Body of pancreas (tissue), 4 donors: ENCODE measurements at places on chromosomes 2 and 18.

DNA sequence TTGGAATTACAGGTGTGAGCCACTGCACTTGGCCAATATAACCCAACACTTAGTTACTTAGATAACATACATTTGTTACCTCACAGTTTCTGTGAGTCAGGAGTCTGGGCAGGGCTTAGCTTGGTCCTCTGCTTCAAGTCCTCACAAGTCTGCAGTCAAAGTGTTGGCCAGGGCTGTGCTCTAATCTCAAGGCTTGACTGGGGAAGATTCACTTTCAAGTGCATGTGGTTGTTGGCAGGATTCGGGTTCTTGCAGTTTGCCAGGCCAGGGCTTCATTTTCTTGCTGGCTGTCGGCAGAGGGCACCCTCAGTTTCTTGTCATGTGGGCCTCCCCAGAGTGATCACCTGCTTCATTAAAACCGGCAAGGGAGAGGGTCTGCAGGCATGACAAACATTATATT is 103.7 kb downstream of the SLC4A3 start:
- no peak overlapping the region for H3K27ac ChIP-seq
- no peaks in the 10 kb centered on the region for H3K4me1 ChIP-seq
- no peak for DNase-seq
- H3K27me3 ChIP-seq = no peaks in the 10 kb centered on the region

DNA sequence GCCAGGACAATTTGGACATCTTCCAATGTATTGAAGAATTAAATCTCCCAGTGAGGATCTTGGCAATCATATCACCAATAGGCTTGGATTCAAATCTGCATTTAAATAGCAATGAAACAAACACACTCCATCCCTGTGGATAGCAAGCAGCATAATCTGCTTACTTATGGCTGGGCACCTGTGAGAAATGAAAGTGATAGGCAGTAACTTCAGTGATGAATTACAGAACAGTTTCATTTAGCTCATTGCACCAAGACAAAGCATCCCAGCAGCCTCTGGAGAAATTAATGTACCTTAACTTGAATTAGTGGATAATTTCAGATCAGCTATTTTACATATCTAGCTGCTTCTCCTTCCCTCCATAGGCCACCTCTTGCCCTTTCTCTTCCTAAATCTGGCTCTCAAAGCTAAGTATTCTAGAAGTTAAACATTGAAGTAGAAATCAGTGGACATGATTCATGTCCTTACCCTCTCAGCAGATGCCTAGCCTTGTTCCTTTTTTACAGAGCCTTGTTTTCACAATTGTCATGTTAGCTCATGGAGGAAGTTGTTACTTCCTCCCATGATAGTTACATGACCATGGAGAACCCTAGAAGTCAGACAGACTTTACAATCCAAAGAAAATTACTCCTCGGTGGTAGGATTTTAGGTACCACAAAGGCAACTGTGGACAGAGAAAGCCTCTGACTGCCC is 88.5 kb upstream of the TACR1 start:
- H3K4me1 ChIP-seq = no peaks in the 10 kb centered on the region
- H3K27me3 ChIP-seq = no peaks in the 10 kb centered on the region
- DNase-seq = no peak
- no peak overlapping the region for H3K27ac ChIP-seq
- H3K36me3 ChIP-seq = no peaks in the 10 kb centered on the region

GRCh38 chr2:62347563-62348270 is 151.8 kb downstream of the B3GNT2 start:
- no peaks in the 10 kb centered on the region for H3K27me3 ChIP-seq
- peaks cover 15% of the 10 kb centered on the region for H3K4me1 ChIP-seq

DNA sequence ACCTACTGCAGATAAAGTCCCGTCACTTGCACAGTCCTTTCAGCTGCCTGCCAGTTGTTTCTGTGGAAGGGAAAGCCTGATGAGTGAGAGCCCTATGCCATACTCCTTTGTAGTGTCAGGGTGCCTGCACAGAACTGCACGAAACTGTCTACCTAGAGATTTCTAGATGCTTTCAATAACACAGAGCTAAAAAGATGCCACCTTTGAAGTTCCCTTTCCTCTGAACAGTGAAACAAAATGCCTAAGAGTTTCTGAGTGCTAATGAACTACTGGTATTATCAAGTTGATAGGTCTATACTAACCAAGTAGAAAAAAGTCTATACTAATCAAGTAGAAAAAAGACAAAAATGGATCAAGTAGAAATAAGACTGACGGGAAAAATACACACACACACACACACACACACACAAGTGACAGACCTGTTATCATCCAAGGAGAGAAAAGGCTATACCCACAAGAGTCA is 79.0 kb downstream of the TLK1 start:
- no peak overlapping the region for H3K27ac ChIP-seq
- no peak overlapping the region for H3K4me3 ChIP-seq
- DNase-seq = no peak
- H3K27me3 ChIP-seq = no peaks in the 10 kb centered on the region

DNA sequence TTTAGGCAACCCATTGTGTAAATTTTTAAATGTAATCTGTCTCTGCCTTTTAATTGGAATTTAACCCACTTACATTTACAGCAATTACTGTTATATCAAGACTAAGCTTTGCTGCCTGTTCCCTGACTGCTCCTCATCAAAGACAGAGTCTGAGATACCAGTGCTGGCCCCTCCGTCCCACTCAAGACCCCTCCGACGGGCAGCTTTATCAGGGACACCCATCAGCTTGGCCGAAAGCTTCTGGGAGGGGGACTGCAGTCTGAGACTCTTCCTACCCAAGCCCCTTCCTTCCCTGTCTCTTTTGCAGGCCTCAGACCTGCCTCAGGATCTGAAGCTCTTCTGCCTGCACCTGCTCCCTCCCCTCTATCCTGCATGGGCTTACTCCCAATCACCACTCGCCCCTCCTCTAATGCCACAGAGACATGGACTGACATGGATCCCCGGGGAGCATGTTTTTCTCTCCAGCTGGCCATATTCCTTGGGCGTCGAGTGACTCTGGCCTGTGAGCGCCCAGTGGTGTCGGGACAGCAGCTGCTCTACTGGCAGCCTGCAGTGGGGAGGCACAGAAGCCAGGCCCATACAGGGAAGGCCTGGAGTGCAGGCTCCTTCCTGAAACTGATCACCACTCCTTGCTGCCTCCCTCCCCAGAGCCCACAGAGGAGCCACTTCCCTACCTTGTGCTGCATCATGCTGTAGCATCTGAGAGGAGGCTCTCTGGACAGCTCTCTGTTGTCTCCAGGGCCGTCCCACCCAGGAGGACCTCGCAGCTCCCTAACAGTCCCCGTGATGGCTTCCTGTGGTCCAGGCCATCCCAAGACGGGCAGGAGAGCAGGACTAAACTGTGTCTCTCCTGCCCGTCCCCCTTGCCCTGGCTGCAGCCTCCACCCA is 3.7 kb upstream of the KIF1A start:
- no peak overlapping the region for H3K27ac ChIP-seq
- H3K4me3 ChIP-seq = no peak overlapping the region

- no peak overlapping the region for H3K27ac ChIP-seq
- H3K4me3 ChIP-seq = no peak overlapping the region
- H3K4me1 ChIP-seq = no peaks in the 10 kb centered on the region
- DNase-seq = peak; percentile 73
- no peaks in the 10 kb centered on the region for H3K27me3 ChIP-seq
- H3K36me3 ChIP-seq = no peaks in the 10 kb centered on the region
Observed at GRCh38 chr2:135709992-135710391, 31.7 kb upstream of the UBXN4 start.

GRCh38 chr2:74267068-74267467 is 68.7 kb downstream of the MTHFD2 start:
- H3K4me1 ChIP-seq = no peaks in the 10 kb centered on the region
- H3K27me3 ChIP-seq = no peaks in the 10 kb centered on the region
- no peak overlapping the region for H3K27ac ChIP-seq
- H3K4me3 ChIP-seq = no peak overlapping the region
- no peak for DNase-seq

- no peak for DNase-seq
- H3K36me3 ChIP-seq = no peaks in the 10 kb centered on the region
- H3K4me3 ChIP-seq = no peak overlapping the region
- H3K4me1 ChIP-seq = no peaks in the 10 kb centered on the region
- no peaks in the 10 kb centered on the region for H3K27me3 ChIP-seq
- H3K27ac ChIP-seq = no peak overlapping the region
Observed at GRCh38 chr2:36277881-36278523, 77.6 kb upstream of the CRIM1 start.

- no peak overlapping the region for H3K4me3 ChIP-seq
- no peak for DNase-seq
- H3K27ac ChIP-seq = no peak overlapping the region
- no peaks in the 10 kb centered on the region for H3K36me3 ChIP-seq
- no peaks in the 10 kb centered on the region for H3K4me1 ChIP-seq
Observed at GRCh38 chr2:46120792-46121555, 176.2 kb upstream of the EPAS1 start.
